ENCODE measurements at places on chromosomes 1 and 21.

DNA sequence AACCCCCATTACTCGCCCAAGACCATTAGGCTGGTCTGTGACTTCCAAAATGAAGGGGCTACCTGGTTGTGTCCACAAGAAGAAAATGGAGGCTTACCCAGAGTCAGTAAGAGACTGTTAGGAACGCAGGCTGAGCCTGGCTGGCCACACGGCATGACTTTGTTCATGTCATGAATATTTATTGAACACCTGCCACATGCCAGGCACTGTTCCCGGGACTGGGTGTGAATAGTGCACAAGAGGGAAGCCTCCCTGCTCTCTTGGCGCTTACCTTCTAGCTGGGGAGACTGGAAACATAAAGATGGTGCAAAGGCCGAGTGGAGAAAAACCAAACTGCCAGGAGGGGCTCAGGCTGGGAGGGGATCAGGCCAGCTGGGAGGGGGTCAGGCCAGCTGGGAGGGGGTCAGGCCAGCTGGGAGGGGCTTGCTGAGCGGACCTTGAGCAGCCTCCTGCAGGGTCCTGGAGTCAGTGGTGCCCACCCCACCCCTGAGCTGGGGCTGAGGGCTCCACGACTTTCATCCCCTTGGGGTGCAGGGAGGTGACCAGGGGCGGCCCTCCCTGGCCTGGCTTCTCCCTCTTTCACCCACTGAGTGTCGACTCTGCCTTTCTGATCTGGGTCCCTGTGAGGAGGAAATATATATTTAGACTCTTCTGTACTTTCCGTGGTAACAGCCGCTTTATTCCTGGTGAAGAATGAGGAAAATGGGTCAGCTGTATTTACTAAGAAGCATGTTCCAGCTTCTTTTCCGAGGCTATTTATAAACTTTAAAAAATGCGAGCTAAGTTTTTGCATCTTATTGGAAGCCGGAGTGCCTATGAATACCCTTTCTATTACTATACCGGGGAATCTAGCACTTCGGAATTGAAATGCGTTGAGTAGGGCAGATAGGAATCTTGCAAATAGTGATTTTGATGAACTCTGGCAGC is 139.0 kb downstream of the CAMTA1 start:
- DNase-seq = no peak

GRCh38 chr1:67939942-67940341 is 106.7 kb upstream of the GNG12 start:
- no peak for DNase-seq

- no peak for DNase-seq
These were observed 6.6 kb downstream of the KRTAP21-2 start for GRCh38 chr21:30740462-30740861.

DNA sequence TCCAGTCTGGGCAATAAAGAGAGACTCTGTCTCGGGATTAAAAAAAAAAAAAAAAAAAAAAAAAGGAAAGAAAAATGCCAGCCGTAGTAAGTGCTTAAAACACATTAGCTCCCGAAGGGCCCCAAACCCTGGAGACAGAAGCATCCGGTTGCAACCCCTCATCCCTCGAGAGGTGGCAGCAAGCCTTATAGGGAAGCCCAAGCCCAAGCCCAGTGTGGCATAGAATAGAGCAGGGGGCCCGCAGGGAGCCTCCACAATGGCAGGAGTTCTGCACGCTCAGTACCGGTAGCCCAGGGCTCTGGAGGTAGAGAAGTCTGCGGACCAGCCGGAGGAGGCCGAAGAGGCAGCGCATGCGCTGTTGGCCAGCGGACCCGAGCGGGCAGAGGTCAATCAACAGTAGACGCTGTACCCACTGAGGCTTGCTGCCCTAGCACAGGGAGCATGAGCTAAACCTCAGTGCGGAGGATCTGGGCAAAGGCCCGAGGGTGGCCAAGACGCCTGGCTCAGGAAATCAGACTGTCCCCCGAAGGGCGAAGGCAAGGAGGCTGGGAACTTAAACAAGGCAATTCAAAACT is 34.1 kb upstream of the C1orf198 start:
- DNase-seq = no peak

- no peak for DNase-seq
These were observed 132.9 kb downstream of the PTPRU start for GRCh38 chr1:29368936-29369932.

Measured in CD4-positive, alpha-beta T cell treated with Interferon gamma for 1 hour (primary cell).